ENCODE measurements at places on chromosomes 7 and 10.

DNA sequence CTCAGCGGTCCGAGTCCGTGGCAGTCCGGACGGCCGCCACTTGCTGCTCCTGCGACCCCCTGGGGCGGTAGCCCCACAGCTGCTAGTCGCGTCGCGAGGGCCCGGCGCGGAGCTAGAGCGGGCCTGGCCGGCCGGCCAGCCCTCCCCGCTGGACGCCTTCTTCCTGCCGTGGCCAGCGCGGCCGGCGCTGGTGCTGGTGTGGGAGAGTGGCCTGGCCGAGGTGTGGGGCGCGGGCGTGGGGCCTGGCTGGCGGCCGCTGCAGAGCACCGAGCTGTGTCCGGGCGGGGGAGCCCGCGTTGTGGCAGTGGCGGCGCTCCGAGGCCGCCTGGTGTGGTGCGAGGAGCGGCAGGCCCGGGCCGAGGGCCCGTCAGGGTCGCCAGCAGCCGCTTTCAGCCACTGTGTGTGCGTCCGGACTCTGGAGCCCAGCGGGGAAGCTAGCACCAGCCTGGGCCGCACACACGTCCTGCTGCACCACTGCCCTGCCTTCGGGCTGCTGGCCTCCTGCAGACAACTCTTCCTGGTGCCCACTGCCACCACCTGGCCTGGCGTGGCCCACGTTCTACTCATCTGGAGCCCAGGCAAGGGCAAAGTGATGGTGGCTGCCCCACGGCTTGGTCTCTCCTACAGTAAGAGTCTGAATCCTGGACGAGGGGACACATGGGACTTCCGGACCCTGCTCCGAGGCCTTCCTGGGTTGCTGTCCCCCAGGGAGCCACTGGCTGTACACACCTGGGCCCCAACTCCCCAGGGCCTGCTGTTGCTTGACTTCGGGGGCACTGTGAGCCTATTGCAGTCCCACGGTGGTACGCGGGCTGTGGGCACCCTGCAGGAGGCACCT is 631 bp downstream of the HPS6 start:
- DNase-seq = no peak

GRCh38 chr10:101452593-101452992 is 98.6 kb downstream of the BTRC start:
- DNase-seq = no peak

GRCh38 chr10:124206616-124207015 is 113.2 kb upstream of the CHST15 start:
- no peak for DNase-seq

DNA sequence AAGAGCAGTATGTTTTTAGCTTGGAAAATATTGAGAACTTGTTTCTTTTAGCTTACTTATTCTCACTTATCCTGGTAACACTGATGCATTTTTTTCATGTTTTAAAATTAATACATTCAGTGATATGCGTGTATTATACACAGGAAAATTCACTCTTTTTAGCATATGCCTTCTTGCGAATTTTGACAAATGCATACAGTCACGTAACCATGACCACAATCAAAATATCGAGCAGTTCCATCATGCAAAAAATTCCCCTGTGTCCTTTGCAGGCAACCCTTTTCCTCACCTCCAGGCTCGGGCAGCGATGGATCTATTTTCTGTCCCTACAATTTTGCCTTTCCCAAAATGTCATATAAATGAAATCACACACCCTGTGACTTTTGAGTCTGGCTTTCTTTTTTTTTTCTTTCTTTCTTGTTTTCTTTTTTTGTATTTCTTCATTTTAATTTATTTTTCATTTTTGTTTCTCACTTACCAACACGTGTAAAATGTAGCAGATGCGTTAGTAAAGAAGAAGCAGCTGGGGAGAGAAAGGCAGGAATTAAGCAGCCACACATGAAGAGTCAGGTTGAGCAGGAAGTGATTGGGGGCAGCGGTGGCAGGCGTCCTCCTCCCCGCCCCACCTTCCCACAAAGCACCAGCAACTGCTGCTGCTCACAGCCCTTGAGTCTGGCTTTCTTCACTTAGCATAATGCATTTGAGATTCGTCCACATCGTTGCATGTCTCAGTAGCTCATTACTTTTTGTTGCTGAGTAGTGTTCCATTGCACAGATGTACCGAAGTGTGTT is 29.9 kb downstream of the ADRB1 start:
- DNase-seq = no peak

GRCh38 chr7:102891693-102892261 is 21.0 kb upstream of the LRRC17 start:
- no peak for DNase-seq

DNA sequence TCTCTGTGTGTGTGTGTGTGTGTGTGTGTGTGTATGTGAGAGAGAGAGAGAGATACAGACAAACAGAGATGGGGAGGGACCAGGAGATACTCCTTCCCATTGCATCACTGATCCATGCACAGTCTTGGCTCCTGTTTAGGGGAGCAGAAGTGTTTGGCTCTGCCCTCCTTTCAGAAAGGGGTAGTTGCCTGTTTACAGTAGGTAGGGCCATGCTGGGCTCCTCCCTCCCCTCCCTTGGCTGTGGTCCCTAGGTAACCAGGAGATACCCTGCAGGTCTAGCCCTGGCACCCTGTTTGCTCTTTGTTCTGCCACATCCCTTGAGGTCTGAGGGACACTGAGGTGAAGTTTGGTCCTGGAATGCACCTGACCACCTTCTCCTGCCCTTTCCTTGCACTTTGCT is 95.3 kb downstream of the RAMP3 start:
- no peak for DNase-seq

DNA sequence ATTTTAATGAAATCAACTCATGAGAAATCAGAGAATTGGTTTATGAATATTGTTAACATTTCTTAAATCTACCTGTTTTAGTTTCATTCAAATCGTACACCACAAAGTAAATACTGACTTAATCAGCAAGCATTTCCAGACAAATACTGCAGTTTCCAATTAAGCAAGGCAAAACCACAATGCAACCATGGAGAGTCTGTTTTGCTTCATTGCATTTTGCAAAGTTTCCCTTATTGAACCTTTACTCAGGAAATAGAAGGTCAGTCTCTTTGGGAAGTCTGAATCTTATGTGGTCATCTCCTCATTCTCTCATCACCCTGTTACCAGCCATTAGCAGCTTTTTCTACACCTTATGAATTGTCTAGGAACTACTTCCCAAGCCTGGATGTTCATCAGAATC is 400.5 kb downstream of the IPMK start:
- no peak for DNase-seq

DNA sequence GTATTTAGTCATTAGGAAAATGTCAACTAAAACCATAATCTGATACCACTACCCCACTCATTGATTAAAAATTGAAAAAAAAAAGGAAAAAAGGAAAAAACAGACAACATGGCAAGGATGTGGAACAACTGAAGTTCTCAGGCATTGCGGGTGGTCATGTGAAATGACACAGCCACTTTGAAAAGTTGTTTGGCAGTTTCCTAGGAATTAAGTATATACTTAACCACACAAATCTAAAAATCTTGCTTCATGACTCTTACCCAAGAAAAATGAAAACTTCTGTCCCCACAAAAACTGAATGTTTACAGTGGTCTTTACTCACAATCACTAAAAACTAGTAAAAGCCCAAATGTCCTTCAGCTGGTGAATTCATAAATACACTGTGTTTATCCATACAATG is 254.5 kb downstream of the AHR start:
- no peak for DNase-seq

- DNase-seq = no peak
These were observed 182.2 kb downstream of the SORCS1 start for GRCh38 chr10:106982268-106982667.

DNA sequence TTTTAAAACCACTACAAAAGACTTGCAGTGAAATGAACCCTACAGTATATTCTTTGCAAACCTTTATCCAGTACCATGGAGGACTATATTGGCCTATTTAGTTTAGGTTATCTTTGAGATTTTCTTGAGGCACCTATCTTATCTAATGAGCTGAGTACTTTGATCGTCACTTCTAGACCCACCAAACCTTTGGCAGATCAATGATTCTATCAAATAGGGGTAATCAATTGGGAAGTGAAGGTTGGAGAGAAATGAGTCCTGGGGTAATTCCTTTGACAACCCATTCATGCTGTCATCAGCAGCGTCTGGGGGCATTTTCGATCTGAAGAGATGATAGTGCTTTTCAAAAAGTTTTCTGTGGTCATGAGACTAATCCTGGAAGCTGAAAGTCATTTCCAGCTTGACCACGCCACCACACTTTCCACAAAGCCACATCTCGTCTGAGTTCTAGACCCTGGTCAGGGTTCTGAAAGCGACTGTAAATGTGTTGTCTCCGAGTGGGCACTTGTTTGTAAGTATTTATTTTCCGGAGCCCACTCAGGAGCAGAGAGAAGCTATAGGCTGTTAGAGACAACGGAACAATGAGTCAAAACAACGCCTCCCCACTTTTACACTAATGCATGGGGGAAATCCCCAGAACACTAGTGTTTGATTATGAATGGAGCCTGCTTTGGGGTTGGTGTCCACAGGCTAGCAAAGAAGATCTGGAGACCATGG is 4.8 kb downstream of the EGR2 start:
- DNase-seq = no peak

- DNase-seq = no peak
These were observed 107.2 kb upstream of the RELN start for GRCh38 chr7:104096683-104097082.

GRCh38 chr10:72133517-72133916 is 45.2 kb upstream of the SPOCK2 start:
- DNase-seq = no peak

DNA sequence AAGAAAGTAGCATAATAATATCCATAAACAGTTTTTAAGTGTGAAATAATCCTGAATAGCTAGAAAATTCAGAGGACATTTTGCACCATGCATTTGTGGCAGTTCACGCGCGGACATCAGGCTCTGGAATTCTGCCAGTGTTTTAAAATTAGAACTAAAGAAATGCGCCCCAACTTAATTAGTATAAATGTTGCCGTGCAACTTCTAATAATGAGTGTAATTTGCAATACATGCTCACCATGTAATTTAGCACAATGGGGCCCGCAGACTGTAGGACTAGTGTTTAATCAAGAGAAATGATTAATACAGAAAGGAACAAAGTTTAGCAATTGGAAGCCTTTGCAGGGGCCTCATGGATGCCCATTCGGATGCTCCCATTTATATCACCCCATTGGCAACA is 96.6 kb downstream of the PTPRE start:
- DNase-seq = no peak

DNA sequence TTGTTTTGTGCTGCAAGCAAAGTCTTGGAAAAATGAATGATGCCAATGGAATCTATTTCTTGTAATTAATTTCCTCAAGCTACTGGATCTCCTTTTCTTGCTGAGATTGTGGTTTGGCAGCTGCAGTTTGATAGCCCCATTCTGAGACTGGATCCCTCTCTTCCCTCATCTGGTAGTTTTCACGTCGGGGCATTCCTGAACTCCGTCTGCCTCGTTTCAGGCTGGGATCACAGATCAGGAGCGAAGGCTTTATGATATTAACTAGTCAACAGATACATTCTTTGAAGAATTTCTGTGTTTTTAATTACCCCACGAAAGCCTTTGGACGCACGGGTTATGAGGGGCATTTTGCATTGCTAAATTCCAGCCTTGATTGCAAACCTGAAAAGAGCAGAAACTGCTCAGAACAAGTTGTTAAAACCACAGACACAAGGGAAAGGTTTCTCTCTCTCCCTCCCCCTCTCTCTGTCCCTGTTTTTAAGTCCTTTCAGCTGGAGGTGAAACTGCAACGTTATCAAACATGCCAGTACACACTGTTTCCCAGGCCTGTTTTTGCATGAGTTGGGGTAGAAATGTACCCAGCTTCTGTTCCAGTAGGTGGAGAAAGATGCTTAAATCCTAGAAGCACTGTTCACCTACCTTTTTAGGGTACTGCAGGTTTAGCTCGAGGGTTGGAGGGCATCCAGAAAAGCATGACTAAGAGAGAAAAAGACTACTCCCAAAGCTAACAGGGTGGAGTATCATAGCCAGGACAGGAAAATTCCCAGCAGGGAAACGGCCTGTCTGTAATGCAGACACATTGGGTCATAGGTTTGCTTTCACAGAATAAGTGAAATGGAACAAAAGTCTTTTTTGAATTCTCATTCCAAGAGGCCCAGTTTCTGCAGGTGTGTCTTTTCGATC is 124.3 kb downstream of the CUX1 start:
- no peak for DNase-seq

DNA sequence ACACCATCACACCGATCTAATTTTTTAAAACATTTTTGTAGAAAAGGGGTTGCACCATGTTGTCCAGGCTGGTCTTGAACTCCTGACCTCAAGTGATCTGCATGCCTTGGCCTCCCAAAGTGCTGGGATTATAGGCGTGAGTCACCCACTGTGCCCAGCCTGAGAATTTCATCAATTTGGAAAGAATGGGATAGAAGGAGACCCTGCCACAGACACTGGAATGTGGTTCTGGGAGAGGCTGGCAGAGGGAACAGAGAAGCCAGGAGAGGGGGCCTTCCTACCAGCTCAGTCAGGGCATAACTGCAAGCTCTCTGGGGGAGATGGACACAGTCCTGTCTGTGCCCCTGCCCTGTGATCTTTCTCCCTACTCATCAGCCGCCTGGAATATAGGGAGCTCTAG is 42.1 kb upstream of the MKRN1 start:
- no peak for DNase-seq

GRCh38 chr7:114372619-114373018 is 42.0 kb upstream of the FOXP2 start:
- DNase-seq = no peak

DNA sequence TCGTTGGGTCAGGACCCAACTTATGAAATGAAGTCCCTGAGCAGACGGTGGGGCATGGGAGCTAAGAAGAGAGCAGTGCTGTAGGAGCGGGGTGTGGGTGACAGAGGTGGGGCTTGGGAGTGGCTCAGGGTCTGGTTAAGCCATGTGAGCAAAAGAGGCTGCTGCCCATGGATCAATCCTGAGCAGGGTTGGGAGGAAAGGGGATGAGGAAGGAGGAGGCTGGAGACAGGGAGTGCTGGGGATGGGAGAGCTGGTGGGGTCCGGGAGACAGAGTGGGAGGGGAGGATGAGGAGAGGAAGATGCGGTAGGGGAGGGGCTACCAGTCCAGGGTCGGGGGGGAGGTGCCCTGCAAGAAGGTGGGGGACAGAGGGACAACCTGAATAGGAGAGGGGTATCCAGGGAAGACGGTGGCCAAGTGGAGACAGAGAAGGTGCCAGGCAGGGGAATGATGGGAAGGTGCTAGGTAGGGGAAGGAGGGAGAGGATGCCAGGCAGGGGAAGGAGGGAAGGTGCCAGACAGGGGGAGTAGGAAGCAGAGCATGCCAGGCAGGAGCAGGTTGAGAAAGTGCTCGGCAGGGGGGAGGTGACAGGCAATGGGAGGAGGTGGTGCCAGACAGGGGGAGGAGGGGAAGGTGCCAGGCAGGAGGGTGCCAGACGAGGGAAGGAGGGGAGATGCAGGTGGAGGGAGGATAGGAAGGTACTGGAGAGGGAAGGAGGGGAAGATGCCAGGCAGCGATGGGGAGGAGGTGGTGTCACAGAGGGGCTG is 27.5 kb upstream of the SMARCD3 start:
- no peak for DNase-seq

- no peak for DNase-seq
These were observed 1.1 kb downstream of the JMJD1C start for GRCh38 chr10:63464402-63465292.

GRCh38 chr7:30996883-30997282 is 33.1 kb downstream of the GHRHR start:
- no peak for DNase-seq

Measured in coronary artery (tissue), 2 donors.